ENCODE measurements at places on chromosomes 4 and X. TPM values are rescaled to one million over a fixed set of nuclear protein-coding genes. Genes with fewer than 3 reads are reported as not detected.

DNA sequence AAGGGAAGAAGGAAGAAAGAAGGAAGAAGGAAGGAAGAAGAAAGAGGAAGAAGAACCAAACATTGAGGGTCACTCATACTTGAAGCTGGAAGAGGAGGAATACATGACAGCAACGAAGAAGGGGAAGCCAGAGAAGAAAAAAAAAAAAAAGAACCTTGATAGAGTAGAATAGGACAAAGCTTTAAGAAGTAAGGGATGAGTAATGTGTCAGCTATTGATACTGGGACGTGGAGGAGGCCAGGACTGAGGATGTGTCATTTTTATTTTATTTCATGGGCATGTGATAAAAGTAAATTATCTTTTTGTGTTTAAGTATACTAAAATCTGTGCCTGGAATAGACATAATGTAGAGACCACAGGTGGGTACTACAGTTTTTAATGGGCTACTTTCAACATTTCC is 6.4 kb downstream of the EDA2R start:
- DNase-seq: no peak

- DNase-seq: no peak
These were observed 5.8 kb upstream of the DGKQ start for GRCh38 chr4:978957-979701.

DNA sequence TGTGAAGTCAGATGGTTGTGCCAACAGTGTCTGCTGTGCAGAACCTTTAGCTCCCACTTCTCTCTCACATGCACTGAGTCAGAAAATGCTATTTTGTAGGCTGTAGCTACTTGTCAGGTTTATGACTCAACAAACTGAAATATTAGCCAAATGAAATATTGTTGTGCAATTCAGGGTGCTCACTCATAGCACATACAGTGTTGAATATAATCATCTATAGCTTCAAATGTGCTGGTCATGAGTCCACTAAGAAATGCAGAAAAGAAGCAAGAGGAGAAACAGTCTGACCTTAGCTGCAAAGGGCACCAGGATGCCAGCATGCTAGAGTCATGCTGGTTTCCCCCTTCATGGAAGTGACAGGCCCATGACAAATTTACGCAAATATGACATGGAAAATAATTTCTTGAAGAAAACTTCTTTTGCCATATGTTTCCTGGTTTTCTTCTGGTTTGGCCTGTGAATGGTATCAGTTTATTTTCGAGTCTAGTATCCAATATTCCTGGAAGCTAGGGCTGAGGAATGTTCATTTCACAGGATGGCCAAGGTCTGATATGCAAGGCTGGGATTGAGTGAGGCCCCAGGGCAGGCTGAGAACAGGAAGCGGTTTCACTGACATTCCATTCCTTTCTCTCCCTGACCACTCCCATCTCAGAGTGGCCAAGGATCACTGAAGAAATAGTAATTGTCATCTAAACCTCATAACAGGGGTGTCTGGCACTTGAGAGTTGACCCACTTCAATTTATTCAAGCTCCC is 10.3 kb upstream of the CXCL2 start:
- no peak for DNase-seq

DNA sequence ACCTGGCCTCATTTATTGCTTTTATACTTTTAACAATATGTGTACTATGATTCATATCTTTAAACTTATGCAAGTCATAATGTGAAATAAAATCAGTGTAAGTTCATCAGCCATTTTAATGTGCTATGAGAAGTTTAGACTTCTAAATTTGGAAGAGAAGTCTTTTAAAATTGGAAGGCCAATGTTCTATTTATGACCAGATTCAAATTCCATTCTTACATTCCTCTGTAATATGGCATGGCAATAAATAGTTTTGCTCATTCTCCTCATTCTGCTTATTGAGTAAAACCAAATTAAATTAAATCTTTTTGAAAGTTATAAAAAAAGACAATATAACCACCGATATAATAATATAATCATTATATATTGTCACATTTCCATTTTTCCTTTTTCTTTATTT is 126.2 kb downstream of the SORBS2 start:
- DNase-seq: no peak

The IGSF1 gene
- 85.8 TPM for polyA plus RNA-seq

- no peak for DNase-seq
These were observed 39.5 kb downstream of the ZFYVE28 start for GRCh38 chr4:2378898-2379297.

The NUDT11 gene
- 4.4 TPM for polyA plus RNA-seq

The MGARP gene
- polyA plus RNA-seq: 0.70 TPM

The TLR3 gene
- 1.5 TPM for polyA plus RNA-seq

The GPRIN3 gene
- 3.3 TPM for polyA plus RNA-seq

Measured in hindlimb muscle (tissue), 1 donor.